ENCODE measurements at places on chromosomes 6 and 20.

GRCh38 chr6:24691550-24691949 lies 24.7 kb downstream of the ACOT13 start:
- no peak for DNase-seq

GRCh38 chr20:50588034-50588736 lies 78.0 kb downstream of the PTPN1 start:
- DNase-seq, result peak; percentile 79

DNA sequence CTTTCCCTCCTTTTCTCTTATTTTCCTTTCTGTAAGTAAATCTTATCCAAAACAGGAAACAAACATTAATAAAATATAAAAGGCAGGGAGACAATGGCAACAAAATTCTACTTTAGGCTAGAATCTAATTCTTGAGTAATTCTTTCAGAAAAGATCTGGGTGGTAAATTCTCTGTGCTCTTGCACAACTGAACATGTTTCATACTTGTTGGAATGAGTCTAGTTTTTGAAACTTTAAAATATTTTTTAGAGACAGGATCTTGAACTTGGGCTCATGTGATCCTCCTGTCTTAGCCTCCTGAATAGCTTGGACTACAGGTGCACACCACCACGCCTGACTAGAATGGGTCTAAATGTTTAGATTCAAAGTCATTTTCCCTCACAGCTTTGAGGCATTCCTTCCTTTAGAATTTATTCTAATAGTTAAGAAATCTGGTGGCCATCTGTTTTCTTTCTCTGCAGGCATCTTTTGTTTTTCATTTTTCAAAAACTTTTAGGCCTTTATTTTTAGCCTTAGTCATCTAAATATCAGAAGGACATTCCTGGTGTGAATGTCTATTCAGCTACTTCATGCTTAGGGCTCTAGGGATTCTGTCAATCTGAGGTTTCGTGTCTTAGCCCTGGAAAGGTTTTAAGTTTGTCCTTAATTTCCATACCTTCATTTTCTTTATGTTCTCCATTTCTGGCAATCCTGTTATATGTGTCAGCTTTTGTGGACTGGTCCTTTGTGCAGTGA lies 76.5 kb downstream of the CDKAL1 start:
- DNase-seq, result no peak

GRCh38 chr6:164195278-164195941 lies 780.9 kb downstream of the QKI start:
- no peak for DNase-seq

- DNase-seq, result no peak
Measured at GRCh38 chr20:39356908-39357307, 394.8 kb downstream of the DHX35 start.

- no peak for DNase-seq
Measured at GRCh38 chr6:18115356-18115755, 7.1 kb downstream of the NHLRC1 start.

DNA sequence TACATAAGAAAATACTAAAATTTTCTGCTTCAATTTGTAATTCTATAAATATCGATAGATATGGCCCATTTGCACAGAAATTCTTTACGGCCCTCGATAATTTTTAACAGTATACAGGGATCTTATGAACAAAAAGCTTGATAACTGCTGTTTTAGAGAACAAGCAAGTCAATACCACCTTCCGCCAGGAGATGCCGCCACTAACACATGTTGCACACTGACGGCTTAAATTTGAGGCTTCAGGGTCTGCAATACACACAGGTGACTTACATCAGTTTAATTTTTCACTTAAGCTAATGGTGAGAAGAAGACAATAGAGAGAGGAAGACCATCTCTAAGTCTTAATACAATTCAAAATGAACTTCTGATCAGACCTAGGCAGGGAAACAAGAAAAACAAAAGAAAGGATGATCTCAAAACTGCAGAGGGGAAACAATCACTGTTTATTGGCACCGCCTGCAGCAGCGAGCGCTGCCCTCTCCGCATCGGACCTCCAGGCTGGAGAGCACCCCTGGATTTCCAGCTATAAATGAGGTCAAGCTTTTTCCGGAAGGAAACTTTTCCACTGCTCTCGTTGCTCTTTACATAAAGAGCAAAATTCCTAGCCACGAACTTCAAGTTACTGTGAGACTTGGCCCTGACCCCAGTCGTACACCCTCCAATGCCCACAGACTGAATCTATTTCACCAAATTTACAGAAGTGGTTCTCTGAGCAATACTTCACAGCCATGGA lies 53.9 kb downstream of the OTOR start:
- DNase-seq, result peak; percentile 43

DNA sequence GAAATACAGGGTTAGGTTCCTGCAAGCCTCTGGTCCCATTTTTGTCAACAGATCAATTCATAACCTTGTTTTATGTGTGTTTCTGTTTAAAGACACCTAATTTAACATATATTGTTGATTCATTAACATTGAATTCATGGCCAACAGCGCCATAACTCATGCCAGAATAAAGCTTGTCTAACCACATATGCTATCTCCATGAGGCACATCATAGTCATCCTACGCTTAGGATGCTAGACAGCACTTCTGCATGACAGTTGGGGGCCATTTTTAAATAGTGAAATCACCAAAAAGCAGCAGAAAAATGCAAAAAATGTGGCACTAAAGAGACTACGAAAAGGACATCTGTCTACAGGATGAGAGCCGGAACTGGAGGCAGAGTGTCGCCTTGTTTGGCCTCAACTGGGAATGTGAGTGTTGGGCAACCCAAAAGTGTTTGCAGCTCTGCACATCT lies 37.9 kb downstream of the TRAM2 start:
- no peak for DNase-seq

DNA sequence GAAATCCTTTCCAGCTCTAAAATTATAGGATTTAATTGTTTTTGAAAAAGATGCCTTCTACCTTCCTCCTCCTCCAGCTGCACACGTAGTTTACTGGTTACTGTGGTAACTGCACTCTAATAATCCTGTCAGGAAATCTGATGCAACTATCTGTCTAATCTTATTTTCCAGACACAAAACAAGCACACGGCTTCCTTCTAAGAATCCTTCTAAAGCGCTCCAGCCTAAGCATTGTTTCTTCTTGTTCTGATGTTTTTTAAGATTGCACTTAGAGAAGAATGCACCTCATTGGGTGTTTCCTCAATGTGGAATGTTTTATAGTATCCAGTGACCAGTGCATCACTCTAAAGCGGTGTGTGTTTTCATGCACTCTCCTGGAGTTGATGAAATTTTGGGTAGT lies 63.6 kb downstream of the CARMIL1 start:
- DNase-seq, result no peak

DNA sequence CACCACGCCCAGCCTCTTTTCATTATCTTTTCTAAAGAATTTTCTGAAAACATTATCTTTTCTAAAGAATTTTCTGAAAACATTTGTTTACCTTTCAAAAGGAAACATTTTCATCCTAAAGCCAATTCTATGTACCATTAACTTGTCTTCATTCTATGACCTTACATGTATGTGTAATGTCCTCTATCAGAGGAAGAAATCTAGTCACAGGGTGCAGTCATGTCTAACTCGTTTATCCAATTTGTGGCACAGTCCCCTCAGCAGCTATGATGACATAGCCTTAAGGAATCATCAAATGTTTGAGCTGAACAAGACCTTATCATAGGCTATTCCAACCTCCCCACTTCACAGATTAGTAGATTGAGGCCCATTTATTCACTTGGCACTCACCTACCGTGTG lies 21.5 kb upstream of the SPTLC3 start:
- DNase-seq, result no peak

GRCh38 chr6:39926668-39927067 lies 7.6 kb downstream of the MOCS1 start:
- no peak for DNase-seq

- no peak for DNase-seq
Measured at GRCh38 chr6:72133324-72133723, 247.0 kb downstream of the RIMS1 start.

DNA sequence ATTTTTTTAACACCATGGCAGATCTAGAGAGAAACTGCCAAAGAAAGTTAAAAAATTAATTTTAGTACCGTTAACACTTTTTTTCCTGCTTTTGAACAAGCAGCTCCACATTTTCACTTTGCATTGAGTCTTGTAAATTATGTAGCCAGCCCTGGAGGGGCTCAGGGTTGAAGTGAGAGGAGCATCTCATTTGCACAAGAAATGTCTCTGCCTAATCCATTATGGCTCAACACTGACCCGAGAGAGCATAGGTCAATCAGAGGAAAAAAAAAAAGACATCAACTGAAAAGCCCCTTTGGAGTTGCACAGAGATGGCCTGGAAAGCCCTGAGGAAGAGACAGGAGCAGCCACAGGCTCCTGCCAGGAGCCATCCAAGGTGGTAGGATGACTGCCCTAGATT lies 4.3 kb upstream of the SLPI start:
- no peak for DNase-seq

DNA sequence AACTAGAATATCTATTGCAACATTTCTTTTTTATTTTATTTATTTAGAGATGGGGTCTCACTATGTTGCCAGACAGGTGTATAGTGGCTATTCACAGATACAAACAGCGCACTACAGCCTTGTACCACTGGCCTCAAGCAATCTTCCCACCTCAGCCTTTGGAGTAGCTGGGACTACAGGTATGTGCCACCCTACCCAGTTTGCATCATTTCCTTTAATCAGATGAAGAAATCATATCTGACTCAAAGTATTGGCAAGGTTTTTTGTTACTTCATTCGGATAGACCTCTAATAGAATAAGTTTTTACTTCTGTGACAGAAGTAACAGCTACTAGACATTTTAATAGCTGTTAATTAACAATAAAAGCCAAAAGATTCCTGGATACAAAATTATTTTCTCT lies 153.9 kb downstream of the CDK19 start:
- DNase-seq, result no peak

DNA sequence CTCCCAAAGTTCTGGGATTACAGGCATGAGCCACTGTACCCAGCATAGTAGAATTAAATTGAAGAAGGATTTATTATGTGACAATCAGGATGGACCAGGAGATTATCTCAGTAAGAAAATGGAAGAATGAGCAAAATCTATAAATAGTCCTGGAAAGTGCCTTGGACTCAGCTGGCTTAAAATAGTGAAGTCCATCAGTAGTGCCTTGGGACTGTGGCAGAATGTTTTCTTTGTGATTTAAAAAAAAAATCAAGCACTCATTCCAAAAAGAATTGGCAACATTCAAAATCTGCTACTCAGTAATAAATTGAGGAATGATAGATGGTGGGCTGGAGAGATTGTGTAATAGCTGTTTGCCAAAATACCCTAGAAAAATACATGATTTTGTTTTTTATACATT lies 37.0 kb upstream of the MAS1 start:
- DNase-seq, result no peak

GRCh38 chr20:61718361-61719005 lies 347.2 kb downstream of the TAF4 start:
- no peak for DNase-seq

- DNase-seq, result no peak
Measured at GRCh38 chr6:71107911-71108420, 151.1 kb upstream of the B3GAT2 start.

DNA sequence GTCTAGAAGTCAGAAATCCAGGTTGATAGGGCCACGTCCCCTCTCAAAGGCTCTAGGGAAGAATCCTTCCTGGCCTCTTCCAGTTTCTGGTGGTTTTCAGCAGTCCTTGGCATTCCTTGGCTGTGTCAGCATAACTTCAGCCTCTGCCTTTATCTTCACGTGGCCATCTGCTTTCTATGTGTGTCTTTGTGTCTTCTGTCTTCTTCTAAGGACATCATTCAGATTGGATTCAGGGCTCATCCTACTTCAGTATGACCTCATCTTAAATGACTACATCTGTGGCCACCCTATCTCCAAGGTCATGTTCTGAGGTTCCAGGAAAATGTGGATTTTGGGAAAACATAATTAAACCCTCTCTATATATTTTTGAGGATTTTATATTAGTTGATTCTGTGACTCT lies 23.0 kb downstream of the C6orf89 start:
- no peak for DNase-seq

DNA sequence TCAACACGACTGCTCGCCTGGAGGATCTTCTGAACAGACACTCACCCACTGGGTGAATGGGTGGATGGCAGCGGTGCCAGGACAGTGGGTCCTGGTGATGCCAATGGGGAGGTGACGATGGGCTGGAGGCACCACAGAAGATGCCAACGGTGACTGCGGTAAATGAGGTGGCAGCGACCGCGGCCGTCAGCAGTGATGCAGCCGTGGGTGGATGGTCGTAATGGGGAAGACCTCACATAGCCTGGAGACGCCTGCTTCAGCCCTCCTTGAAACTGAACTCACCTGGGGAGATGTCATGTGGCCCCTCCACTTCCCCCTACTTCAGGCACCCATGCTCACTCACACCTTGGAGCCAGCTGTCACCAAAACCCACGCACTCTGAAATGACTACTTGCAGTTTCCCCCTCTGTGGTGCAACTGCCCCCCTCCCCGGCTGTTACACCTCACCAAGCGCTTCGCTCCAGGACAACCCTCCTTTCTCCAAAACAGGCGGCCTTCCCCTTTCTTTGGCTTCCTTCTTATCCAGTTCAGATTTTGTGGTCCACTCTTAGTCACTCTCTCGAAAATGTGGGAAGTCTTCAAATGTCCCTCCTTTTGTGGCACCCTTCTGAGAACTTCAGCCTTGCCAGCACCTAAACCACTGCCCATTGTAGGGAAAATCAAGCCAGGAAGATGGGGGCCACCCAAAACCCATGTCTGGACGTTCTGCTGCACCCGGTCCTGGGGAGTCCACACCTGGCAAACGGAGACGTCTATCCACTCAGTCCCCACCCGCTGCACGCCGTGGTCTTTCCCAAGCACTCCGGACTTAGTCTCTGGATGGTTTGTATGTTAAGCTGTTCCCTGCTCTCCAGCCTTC lies 10.4 kb upstream of the ABHD16B start:
- DNase-seq, result peak; percentile 70

DNA sequence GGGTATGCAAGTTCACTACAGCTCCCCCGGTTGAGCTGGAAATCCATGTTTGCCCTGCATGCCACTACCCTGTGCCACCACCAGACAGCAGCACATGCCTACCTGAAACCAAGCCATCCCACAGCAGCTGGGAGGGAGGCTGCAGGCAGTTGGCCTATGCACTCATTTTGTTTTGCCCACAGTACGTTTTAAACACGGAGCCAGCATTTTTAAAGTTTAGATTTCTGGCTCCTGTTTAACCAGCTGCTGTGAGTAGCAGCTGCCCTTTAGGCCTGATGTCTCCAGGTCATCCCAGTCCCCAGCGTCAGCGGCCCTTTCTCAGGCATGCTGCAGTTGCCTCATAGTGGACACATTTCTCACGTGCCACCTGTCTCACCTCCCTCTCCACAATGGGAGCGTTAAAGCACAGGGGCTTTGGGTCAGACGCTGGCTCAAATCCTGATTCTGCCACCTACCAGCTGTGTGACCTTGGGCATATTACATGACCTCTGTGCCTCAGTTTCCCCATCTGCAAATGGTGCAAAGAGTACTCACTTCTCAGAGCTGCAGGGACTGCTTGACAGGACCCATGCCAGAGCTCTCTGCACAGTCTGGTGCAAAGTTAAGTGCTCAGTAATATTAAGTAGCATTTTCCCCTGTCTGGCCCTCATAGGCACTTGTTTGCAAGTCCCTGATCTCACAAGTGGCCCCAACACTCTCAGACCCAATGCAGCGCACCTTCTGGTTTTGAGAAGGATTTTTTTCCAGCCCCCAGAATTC lies 8.2 kb upstream of the UBE2V1 start:
- DNase-seq, result peak; percentile 69

All from B cell (primary cell).